ENCODE measurements at places on chromosomes 11 and 22.

GRCh38 chr11:33942954-33943353, 51.1 kb upstream of the LMO2 start:
- no peak for DNase-seq

DNA sequence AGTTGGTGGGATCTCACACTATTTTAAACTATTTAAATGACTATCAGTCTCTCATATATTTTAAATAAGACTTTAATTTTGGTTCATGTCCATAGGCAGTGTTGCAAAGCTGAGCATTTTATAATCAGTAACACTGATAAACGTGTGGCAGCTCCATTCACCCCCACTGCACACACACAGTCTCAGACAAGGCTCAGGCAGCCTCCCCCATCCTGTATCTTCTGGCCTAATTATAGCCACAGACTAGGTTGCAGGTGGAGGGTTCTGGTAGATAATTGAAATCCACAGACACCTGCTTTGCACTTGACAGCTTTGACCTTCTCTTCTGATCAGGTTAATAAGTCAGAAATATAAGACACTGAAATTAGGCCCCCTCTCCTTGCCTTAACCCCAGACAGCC, 118.5 kb upstream of the LDLRAD3 start:
- DNase-seq, result no peak

DNA sequence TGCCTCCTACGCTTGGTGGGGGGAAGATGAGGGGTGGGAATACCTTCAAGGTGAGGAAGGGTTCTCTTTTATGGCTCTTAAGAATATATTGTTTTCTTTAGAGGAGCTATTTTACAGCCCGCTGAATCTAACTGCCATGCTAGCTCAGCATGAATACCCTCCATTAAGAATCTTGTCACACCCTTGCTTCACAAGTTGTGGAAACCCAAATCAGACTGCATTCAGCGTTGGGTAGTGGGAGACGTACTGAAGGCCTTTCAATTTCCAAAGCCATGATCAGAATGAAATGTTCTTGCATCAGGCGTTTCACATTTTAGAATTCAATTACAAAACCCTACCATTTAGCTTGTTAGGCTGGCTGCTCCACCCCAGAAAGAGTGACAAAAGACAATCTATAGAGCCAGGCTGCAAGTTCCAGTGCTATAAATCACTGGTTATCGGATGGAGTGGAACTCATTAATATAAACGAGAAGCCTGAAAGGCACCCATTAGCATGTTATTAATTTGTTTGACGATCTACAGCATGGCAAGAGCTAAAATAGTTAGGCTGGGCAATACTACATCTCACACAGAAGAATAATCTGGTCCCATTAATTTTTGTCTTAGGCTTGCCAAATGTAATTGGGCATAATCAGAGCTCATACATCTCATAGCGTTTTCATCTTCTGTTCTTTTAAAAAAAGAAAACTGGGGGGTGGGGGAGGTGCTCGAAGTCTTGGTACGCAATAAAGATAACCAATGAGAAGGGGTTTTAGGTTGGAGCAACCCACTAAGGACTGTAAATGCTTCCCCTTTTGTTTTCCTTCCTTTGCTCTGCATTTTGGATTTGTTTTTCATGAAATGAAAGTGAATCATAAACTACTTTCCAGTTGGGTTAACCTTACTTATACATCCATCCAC, 57.5 kb downstream of the ABTB2 start:
- DNase-seq, result no peak

DNA sequence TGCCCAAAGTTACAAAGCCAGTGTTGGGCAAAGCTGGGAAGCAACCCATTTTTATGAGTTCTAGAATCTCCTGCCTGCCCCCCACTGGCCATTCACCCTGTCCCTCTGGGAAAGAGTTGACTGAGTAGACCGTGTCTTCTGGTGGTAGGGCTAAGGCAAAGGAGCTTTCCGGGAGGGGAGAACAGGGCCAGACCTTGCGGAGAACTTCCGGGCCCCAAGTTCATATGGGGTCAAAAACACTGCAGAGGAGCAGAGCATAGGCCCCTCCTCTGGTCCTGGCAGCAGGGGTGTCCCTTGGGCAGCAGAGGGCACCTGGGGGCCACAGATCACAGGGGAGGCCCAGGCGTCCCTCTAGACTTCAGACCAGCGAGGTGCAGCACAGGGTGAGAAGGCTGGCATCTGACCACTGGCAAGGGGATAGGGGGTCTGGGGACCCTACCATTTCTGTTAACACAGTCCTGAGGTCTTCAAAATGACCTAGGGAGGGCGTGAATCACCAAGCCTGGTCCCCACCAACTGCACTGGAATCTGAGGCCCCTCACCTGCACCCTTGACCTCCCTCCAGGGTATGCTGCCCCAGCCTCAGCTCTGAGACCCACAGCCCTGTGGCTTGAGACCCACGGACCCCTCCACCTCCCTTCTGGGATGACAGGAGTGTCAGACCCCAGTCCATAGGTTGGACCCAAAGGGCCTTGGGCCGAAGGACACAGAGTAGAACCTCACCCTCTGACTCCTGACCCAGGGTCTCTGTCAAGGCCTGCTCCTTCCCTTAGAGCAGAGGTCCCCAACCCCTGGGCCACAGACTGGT, 1.3 kb upstream of the ARAP1 start:
- no peak for DNase-seq

- DNase-seq, result no peak
Measured at GRCh38 chr22:35589071-35589755, 27.9 kb downstream of the MB start.

GRCh38 chr11:72727521-72727920, 24.7 kb downstream of the ARAP1 start:
- DNase-seq, result no peak

DNA sequence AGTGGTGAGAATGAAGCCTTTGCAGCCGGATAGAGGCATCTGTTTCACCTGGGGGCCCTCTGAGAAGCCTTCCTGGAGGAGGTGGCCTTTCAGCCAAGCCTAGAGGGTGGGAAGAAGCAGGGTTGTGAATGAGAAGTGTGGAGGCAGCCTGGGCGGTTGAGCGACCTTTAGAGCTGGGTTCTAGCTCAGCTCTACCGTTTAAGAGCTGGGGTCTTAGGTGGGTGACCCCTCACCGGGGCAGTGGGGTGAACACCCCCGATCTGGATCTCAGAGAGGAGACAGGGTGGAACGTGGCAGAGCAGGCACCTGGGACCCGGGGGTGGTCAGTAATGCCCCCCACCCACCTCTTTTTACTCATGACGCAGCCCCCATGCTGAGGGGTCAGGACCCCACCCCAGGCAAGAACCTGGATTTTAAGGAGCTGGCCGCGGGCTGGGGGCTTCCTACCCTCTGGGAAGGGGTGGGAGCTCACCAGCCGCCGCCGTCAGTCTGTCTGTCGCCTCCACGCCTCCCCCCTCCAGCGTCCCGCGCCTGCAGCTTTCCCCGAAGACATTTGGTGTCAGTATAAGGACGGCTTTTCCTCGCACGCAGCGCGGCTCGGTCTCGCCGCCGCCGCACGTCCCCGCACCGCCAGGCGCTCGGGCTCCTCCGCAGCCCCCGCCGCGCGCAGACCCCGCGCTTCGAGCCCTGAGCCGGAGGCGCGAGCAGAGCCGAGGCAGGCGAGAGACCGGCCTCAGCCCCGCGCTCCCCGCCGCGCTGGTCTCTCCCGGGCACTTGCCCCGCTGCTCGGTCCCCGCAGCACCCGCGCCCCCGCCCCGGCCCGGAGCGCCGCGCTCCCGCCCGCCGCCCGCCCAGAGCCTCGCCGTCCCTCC, 13.3 kb upstream of the CACNA1I start:
- DNase-seq, result peak; percentile 63

DNA sequence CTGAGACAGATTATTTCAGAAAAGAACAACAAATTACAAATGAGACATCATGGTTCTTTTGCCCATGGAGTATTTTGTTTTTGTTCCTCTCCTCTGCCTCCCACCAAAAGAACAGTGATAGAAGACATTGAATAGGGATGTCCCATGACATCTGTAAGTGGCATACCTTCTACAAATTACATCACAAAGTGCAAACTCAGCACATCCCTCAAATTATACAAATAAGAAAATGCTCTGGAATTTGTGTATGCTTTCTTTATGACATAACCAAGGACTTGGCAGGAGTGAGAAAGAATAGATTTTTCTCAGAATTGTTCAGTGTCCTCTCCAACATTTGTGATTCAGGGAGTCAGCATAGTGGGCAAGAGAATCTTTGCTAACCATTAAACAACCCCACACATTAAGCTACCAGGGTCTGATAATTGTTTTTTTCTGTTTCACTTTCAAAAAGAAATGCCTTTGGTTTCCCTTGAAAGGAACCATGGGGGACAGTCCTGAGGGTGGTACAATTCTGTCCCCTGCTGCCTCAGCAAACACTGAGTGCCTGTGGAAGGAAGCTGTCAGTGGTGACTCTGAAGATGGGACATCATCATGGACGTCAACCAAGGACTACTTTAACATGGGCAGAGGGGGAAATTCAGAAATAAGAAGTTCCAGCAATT, 430.3 kb downstream of the AASDHPPT start:
- no peak for DNase-seq

DNA sequence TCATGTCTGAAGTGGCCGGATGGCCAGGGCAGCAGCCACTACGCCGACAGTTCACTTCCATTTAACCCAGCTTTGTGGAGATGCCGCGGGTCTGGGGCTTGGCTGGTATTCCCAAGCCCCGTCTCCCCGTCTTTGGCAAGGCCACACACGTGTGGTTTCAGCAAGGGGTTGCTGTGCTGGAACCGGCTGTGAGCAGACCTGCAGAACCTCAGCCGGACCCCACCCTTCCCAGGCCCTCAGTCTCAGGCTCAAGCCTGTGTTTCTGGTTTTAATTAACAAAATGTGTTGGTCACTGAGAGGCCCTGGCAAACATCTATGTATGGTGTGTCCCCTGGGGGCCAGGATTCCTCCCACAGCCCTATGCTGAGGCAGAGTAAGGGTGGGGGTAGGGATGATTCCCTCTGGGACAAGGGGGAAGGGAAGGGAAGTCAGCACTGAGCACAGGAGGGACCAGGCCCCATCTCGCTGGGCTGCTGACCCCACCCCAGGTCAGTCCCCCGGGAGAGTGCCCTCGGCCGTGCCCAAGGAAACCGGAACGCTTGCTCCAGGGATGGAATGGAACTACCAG, 9.3 kb downstream of the OSBPL5 start:
- DNase-seq, result no peak
